Glutamatergic neuron (in vitro differentiated cells): ENCODE measurements at places on chromosomes 11 and 22.

DNA sequence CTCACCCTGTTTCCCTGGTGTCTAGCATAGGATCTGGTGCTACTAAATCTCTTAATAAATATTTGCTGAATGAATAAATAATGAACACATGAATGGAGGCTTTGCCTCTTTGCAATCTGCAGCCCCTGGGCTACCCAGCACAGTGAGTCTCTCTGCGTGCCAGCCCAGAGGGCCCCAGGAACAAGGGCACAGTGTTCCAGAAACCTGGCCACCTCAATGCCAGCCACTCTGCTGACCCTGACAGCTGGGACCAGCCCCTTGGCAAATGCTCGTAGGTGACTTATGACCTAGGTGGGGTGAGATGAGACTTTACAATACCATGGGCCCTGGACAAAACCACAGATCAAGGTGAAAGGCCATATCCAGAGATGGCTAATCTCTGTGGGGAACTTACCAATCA lies 31.6 kb downstream of the UQCR10 start:
- DNase-seq, result no peak

DNA sequence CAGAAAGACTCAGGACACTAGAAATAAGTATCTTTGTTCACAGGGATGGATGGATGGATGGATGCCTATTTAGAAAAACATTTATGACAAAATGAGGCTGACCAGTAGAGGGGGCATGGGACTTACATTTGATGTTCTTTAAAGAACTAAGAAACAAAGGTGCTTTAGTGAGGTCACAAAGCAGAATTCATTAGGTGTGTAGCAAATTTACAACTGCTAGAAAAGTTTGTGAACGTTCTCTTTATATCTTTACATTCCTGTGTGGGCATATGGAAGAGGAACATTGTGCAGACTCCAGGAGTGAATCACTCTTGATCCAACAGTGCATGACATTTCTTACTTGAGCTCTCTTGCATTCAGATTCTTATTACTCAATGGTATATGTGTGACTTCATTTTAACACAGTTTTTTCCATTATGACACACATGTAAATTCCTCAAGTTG lies 15.8 kb upstream of the SIK2 start:
- DNase-seq, result no peak

DNA sequence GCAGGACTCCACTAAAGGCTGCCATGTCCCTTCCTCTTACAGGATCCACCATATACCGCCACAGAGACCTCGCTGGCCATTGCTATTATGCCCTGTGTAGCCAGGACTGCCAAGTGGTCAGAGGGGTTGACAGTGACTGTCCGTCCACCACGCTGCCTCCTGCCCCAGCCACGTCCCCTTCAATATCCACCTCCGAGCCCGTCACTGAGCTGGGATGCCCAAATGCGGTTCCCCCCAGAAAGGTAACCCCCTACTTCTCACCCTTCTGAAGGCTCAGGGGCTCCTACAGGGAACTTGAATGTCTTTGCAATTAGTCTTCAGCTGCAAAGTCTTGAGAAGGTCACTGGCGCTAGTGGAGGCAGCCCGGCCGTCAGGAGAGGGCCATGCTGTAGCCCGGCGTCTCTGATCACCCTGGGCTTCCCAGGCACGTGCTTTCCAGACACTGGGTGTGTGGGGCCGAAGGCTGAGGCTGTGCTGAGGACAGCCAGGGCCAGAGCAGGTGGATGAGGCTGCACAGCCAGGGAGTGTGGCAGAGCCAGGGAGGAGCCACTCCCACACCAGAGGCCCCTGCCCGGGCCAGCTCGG lies 30.0 kb upstream of the MUC5B start:
- DNase-seq, result no peak

DNA sequence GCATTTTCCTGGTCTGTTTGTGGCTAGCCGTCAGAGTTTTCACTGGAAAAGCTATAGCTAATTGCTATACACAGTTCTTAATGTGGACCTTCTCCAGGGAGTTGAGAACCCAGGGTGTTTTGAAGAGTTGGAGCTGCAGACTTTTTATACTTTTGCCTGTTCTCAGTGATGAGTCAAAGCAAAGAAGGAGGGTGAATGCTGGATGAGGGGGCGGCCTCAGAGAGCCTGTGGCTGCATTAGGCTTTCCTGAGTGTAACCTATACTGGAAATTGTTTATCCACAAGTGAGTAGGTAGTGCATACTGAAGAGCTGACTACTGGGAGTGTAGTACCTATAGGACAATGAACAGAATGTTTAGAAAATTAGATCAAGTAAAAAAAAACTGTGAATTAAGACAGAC lies 79.7 kb upstream of the HORMAD2 start:
- no peak for DNase-seq

DNA sequence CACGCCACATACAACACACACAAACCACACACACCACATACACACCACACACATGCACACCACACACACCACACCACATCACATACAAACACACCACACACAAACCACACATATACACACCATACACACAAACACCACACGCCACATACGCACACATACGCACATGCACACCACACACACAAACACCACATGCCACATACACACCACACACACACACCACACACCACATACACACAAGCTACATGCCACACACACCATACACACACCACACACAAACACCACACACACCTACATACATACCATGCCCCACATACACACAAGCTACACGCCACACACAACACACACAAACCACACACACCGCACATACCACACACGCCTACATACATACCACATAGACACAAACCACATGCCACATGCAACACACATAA lies 15.7 kb upstream of the TH start:
- DNase-seq, result no peak

GRCh38 chr22:46969491-46969890 lies 207.0 kb downstream of the TBC1D22A start:
- DNase-seq, result no peak

DNA sequence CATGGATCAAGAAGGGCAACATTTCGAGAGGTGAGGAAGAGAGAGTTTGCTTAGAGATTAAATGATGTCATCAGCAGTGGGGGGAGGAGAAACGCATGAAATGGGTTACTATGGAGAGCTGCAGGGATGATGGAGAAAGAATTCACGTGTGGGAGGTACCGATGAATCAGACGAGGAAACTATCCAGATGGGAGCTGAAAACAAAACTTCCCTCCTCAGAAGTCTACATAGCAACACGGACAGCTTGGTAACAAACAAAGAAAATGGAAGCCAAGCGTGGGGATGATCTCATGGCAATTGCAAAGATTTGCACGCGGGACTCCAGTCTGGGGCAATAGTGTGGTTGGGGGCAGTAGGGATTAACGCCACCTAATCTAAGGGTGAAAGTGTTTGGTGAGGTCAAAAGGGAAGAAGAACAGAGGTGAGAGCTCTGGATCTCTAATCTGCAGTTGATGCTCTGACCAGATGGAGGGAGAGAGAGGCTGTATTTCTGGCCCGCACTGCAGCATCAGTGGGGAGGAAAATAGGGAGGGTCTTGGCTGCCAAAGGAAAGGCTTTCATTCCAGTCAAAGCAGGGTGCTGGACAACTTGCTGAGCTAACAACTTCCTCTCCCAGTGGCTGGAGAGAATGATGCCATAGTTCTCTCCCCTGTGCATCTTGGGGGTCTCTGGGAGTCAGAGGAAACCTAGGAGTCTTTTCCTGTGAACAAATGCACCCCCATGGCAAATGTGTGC lies 43.4 kb upstream of the CSNK2A3 start:
- no peak for DNase-seq

GRCh38 chr11:117950301-117950700 lies 21.1 kb upstream of the TMPRSS13 start:
- DNase-seq, result no peak

DNA sequence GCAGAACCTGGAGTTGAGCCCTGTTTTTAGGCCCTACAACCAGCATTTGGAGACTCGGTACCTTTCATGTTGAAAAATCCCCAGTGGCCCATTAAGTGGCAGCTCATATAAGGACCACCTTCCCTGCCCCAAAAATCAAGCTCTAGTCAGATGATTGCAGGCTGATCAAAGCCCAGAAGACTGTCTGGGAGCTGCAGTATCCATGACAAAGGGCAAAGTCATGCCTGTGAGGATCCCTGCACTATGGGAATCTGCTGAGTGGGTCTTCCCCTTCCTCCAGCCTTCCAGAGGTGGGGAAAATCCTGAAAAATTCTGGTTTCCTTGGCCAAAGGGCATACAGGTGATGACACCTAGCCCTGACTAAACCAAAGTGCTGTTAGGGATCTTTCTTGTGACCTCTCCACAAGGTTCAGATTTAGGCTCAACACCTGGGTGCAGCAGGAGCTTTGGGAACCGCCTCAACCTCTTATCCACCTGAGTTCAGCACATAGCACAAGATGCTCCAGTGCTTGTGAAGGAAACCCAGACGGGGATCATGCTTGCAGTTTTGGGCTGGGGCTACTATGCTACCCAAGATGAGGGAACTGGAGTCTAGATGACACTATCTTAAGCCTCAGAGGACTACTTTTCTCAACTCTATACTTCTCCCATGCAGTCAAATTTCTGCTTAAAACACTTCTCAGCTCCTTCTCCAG lies 1.2 kb upstream of the TRIM3 start:
- DNase-seq, result no peak

GRCh38 chr11:72631806-72632731 lies 42.2 kb downstream of the PDE2A start:
- no peak for DNase-seq

- no peak for DNase-seq
These were observed 39.2 kb upstream of the AMPD3 start for GRCh38 chr11:10415817-10416392.
